ENCODE measurements at places on chromosomes 6 and 20. TPM values are rescaled to one million over a fixed set of nuclear protein-coding genes. Genes with fewer than 3 reads are reported as not detected.

DNA sequence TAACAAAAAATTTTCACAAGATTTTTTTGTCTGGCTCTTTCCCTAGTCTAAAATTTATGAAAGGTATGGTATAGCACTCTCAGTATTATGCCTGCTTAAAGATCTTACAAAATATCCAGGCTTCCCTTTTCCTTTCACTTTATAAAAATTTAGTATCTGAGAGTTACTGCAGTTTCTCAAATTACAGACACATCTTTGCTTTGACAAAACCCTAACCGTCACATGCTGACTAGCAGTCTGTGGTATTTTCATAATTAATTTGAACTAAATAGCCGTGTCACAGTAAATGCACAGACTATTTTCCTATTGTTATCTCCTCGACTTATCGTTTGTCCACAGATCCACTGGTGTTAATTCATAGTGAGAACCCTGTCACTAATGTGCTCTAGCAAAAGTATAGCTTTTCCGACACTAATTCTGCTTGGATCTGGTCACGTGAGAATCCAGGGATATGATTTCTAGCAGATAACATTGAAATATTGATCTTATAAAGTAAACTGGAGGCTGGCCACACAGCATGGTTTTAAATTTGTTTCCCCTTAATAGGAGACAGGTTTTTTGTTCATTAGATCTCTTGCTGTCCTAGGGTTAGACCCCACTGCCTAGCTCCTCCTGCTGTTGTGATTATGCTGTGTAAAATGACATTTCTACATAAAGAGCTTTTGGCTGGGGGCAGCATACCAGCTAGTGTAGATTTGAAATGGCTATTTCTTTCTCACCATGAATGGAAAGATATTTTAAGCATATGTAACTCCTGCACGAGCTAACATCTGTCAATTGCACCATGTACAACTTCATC, 340.6 kb upstream of the SASH1 start:
- H3K36me3 ChIP-seq = no peaks in the 10 kb centered on the region
- no peak for DNase-seq
- H3K4me1 ChIP-seq = no peaks in the 10 kb centered on the region
- H3K27ac ChIP-seq = no peak overlapping the region

DNA sequence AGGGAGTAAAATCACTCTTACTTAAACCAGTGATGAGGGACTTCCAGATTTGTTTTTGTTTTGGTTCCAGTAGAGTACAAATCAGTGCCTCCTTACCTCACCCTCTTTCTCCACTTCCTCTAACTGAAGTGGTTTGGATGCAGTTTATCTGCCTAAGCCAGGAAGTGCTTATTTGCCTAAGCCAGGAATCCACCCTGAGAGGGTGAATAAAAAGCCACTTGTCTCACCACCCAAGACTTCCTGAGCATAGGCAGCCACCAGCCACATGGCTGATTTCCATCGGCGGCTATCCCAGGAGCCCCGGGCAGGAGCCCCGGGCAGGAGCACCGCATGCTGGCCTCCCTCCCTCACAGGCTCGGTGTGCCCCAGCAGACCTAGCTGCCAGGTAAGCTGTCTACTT, 12.0 kb downstream of the LRP11 start:
- H3K4me1 ChIP-seq = no peaks in the 10 kb centered on the region
- H3K36me3 ChIP-seq = no peaks in the 10 kb centered on the region
- peak; percentile 46 for DNase-seq
- no peaks in the 10 kb centered on the region for H3K27me3 ChIP-seq

- H3K36me3 ChIP-seq = no peaks in the 10 kb centered on the region
- no peak for DNase-seq
- no peak overlapping the region for H3K4me3 ChIP-seq
- H3K27ac ChIP-seq = no peak overlapping the region
Observed at GRCh38 chr6:156928972-156929371, 151.8 kb downstream of the ARID1B start.

- no peak overlapping the region for H3K4me3 ChIP-seq
- H3K4me1 ChIP-seq = no peaks in the 10 kb centered on the region
- no peaks in the 10 kb centered on the region for H3K36me3 ChIP-seq
- H3K27ac ChIP-seq = no peak overlapping the region
Observed at GRCh38 chr6:80366714-80367113, 260.2 kb downstream of the BCKDHB start.

Gene TGM3
- not detected for total RNA-seq

Measured in breast epithelium (tissue), 4 donors.